Naive thymus-derived CD4-positive, alpha-beta T cell (primary cell): ENCODE measurements at places on chromosomes 1 and 21. TPM values are rescaled to one million over a fixed set of nuclear protein-coding genes. Genes with fewer than 3 reads are reported as not detected.

REN gene
- polyA plus RNA-seq, result not detected

LDLRAD1 gene
- polyA plus RNA-seq, result not detected

TTC22 gene
- 3.3 TPM for polyA plus RNA-seq

RAB29 gene
- polyA plus RNA-seq, result 57.3 TPM

PRELP gene
- polyA plus RNA-seq, result not detected

SPAG17 gene
- not detected for polyA plus RNA-seq

PRKAB2 gene
- polyA plus RNA-seq, result 2.4 TPM
